HepG2 (cell line): ENCODE measurements at places on chromosomes 16 and 17. TPM values are rescaled to one million over a fixed set of nuclear protein-coding genes. Genes with fewer than 3 reads are reported as not detected.

GRCh38 chr17:76540381-76541300, 797 bp downstream of the PRCD start:
- no peaks in the 10 kb centered on the region for H3K27me3 ChIP-seq
- no peak overlapping the region for H3K4me3 ChIP-seq
- peak; percentile 73 for DNase-seq
- H3K36me3 ChIP-seq = peaks cover 10% of the 10 kb centered on the region; the same call in 2 of the 3 replicates

DNA sequence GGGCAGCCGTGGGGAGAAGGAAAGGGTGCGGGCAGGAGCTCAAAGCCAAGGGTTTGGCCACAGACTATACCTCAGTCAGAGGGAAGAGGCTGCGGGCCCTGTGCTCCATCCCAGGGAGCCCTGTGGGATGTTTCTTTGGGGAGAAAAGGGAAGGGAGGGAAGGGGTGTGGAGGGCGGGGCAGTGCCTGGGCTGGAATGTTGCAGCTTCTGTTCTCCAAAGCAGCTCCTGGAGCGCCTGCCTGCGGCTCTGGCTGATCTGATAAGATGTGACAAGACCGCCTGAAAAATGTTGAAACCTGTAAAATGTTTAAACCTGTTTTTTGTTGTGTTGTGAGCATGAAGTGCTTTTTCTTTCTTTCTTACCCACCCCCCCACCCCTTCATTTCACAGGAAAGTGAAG, 32.8 kb downstream of the WNT3 start:
- no peaks in the 10 kb centered on the region for H3K36me3 ChIP-seq
- H3K27ac ChIP-seq = no peak overlapping the region
- H3K4me1 ChIP-seq = peaks cover 37% of the 10 kb centered on the region
- no peak overlapping the region for H3K4me3 ChIP-seq

DNA sequence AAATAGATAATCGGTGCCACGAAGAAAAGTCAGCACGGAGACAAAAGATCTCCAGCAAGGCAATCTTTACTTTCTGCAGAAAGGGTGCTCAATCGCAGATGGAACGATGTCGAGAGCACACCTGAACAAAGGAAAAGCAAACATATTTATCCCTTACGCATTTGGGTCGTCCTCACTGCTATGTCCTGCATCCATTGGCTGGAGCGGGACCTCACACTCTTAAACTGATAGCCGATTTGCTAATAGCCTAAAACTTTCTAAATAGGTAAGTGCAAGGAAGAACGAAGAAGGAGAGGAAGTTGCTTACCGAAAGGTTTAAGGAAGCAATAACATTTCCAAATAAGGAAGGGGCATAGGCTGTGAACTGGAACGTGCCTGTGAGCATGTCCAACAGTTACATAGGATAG, 1.2 kb upstream of the AKAP10 start:
- no peak overlapping the region for H3K4me3 ChIP-seq
- no peaks in the 10 kb centered on the region for H3K27me3 ChIP-seq
- H3K36me3 ChIP-seq = no peaks in the 10 kb centered on the region; the same call in 1 of the 2 replicates
- H3K27ac ChIP-seq = no peak overlapping the region
- DNase-seq = no peak
- peaks cover 28% of the 10 kb centered on the region for H3K4me1 ChIP-seq

DNA sequence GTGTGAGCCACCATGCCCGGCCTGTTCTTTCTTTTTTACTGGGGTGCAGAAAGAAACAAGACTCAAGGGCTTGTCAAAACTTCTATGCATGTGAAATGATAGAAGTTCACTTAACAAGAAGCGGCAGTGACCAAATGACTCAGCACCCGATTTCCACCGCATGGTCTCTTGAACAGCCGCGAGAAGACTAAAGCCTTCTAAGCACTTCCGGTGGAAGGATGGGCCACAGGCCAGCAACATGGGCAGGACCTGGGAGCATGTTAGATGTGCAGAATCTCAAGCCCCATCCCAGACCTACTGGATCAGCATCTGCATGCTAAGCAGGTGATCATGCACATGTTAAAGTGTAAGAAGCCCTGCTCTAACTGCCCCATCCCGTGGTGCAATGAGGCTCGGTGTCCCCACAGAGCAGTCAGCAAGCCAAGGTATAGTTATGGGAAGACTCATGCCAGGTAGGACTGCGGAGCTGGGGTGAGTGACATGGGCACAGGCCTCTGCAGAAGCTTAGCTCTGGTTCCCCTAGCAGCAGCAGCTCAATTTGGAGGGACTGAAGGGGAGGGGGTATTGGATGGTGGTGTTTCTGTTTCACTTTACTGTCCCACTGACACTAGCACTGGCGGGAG, 88.5 kb upstream of the HNF1B start:
- H3K27me3 ChIP-seq = no peaks in the 10 kb centered on the region
- H3K4me1 ChIP-seq = peaks cover 46% of the 10 kb centered on the region
- H3K27ac ChIP-seq = no peak overlapping the region
- no peak for DNase-seq

KRT32 gene
- total RNA-seq = not detected in 2 replicates

- no peak overlapping the region for H3K4me3 ChIP-seq
- no peak for DNase-seq
- H3K4me1 ChIP-seq = peaks cover 32% of the 10 kb centered on the region
- no peaks in the 10 kb centered on the region for H3K27me3 ChIP-seq
- H3K36me3 ChIP-seq = peaks cover 56% of the 10 kb centered on the region
- H3K27ac ChIP-seq = no peak overlapping the region
Measured at GRCh38 chr16:85796152-85796551, 3.2 kb downstream of the EMC8 start.

DNA sequence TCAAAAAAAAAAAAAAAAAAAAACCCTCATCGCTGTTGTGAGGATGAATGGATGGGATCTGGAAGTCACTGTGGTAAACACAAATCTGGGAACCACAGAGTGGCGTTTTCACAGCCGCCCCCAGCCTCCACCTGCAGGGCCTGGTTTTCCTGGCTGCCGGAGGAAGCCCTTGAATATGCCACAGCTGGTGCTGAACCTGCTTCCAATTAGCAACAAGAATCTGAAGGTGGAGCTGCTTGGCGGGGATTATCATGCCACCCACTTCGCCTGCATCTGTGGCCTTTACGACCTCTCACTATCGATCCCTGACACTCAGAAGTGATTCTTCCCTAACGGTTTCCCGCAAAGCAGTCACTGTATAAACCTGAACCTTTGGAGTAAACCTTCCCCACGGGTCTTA, 16.1 kb downstream of the MRM3 start:
- H3K36me3 ChIP-seq = peaks cover 12% of the 10 kb centered on the region; the same call in 2 of the 3 replicates
- H3K4me1 ChIP-seq = peaks cover 14% of the 10 kb centered on the region
- no peaks in the 10 kb centered on the region for H3K27me3 ChIP-seq
- no peak for DNase-seq
- H3K4me3 ChIP-seq = no peak overlapping the region

ZNF232 gene
- 28.7 and 35.4 TPM in 2 replicates for total RNA-seq

DNA sequence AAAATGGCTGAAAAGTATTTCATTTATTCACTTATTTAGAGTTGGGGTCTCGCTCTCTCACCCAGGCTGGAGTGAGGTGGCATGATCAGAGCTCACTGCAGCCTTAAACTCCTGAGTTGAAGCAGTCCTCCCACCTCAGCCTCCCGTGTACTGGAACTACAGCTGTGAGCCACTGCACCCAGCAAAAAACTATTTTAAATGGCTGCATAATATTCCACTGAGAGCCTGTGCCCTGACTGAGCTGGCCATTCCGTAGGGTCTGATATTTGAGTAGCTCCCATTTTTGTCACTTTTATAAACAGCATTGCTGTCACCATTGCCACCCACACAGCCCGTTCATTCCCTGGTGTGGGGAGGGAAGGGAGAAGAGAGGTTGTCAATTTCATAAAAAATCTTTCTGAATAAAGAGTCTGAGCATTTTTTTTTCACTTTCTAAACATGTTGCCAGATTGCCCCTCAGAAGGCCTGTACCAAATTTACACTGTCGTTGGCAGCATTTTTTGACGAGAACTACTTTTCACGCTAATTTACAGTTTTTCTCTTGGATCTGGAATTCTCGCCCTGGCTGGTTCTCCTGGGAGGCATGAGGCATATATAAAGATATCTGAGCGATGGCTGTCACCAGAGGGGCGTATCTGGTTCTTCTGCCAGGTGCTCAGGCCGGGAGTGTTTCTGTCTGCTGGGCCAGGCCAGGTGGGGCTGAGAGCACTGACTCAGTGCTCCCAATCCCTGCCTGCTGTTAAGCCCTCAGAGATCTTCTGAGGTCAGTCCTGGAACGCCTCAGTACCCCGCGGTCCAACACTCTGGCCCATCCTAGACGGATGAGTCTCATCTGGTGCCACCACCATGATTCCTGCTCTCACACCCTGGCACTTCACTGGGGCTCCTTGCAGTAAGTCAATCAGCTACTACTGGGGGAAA, 7.2 kb upstream of the KIFC3 start:
- H3K27ac ChIP-seq = peak overlapping the region; percentile 63
- no peaks in the 10 kb centered on the region for H3K27me3 ChIP-seq
- no peaks in the 10 kb centered on the region for H3K36me3 ChIP-seq
- no peak overlapping the region for H3K4me3 ChIP-seq

DNA sequence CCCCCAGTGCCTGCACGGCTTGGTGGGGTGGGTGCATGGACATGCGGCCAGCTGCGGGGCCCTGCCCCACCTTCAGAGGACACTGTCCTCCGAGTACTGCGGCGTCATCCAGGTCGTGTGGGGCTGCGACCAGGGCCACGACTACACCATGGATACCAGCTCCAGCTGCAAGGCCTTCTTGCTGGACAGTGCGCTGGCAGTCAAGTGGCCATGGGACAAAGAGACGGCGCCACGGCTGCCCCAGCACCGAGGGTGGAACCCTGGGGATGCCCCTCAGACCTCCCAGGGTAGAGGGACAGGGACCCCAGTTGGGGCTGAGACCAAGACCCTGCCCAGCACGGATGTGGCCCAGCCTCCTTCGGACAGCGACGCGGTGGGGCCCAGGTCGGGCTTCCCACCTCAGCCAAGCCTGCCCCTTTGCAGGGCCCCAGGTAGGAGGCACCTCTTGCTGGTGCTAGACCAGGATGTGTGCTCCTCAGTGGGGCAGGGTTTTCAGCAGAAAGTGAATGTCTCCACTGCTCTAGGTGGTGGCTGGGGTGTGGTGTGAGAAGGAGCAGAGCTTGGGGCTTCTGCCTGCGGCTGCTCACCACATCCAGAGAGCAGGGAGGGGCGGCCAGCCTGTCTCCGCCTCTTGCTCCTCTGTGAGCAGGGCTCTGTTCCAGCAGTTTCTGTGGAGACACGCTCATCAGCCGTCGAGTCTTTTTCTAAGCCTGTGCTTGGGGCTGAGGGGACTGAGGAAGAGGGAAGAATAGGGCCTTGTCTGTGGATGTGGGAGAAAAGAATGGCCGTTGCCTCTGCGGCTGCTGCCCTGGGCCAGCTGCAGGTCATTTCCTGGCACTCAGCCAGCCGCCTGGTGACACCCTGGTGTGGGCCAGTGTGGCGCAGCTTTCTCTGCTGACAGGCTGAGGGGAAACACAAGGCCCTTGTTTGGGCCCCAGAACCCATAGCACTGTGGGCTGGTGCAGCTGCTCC, 2.2 kb downstream of the ZNF276 start:
- H3K27ac ChIP-seq = no peak overlapping the region
- H3K4me1 ChIP-seq = peaks cover 28% of the 10 kb centered on the region

GRCh38 chr17:3531266-3532101, 26.1 kb downstream of the TRPV3 start:
- H3K27ac ChIP-seq = no peak overlapping the region
- H3K36me3 ChIP-seq = no peaks in the 10 kb centered on the region
- no peaks in the 10 kb centered on the region for H3K27me3 ChIP-seq
- H3K4me3 ChIP-seq = no peak overlapping the region
- no peak for DNase-seq

- peak; percentile 85 for DNase-seq
- H3K4me3 ChIP-seq = 0 out of 2 replicates have a peak overlapping the region, but pooled peaks have one; percentile 5
- H3K27me3 ChIP-seq = peaks cover 5% of the 10 kb centered on the region; the same call in 1 of the 3 replicates
- no peak overlapping the region for H3K27ac ChIP-seq
Measured at GRCh38 chr17:39244600-39245570, 19.1 kb upstream of the STAC2 start.

GRCh38 chr17:19724501-19725420, 8.4 kb upstream of the SLC47A2 start:
- no peak for DNase-seq
- no peaks in the 10 kb centered on the region for H3K27me3 ChIP-seq
- peaks cover 54% of the 10 kb centered on the region for H3K4me1 ChIP-seq
- H3K4me3 ChIP-seq = no peak overlapping the region
- no peak overlapping the region for H3K27ac ChIP-seq
- no peaks in the 10 kb centered on the region for H3K36me3 ChIP-seq

DVL2 gene
- total RNA-seq = 27.2 and 38.2 TPM in 2 replicates

DNA sequence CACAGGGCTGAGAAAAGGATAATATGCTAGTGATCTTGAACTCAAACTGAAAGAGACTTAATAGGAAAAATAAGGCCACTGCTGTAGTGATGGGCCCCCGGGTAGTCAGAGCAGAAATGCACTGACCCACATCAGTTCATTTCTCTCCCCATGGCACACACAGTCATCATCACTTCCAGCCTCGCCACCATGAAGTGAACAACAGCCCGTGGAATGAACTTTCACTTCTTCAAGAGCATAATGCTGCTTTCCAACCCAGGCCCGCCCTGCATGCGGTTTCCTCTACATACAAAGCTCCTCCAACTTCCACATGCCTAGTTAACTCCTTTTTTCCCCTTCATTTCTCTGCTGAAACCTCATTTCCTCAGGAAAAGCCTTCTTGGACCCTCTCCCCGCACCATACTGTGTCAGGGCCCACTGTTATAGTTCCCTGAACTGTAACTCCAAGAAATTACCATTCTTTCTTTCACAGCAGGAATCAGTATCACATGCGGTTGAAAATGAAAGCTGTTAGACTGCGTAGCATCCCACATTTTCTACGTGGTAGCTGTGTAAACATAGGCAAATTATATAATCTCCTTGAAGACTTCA, 65.8 kb upstream of the SMIM36 start:
- peak overlapping the region; percentile 40 for H3K4me3 ChIP-seq
- H3K27ac ChIP-seq = no peak overlapping the region
- no peak for DNase-seq

C17orf78 gene
- not detected in 2 replicates for total RNA-seq

- H3K27ac ChIP-seq = no peak overlapping the region
- DNase-seq = no peak
- H3K4me3 ChIP-seq = no peak overlapping the region
- H3K27me3 ChIP-seq = no peaks in the 10 kb centered on the region
- peaks cover 36% of the 10 kb centered on the region for H3K4me1 ChIP-seq
Measured at GRCh38 chr17:78771758-78772382, 10.2 kb downstream of the CYTH1 start.

DNA sequence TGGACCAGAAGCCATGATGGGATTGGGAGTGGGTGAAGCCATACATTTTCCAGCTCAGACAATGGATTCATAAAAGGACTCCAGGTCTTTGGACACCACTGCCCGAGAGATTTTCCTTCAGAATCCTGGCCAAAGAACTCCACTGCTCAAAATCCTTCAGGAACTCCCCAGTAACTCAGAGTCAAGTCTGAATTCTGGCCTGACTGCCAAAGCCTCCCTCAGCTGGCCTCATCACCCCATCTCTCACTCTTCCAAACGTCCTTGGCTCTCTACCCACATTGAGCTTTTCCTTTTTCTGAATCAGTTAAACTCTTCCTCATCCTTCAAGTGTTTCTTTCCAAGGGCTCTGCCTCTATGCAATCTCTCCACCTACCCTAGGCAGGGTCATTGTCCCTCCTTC, 1.2 kb upstream of the SEPTIN1 start:
- peaks cover 34% of the 10 kb centered on the region for H3K4me1 ChIP-seq
- DNase-seq = no peak
- no peak overlapping the region for H3K27ac ChIP-seq
- H3K4me3 ChIP-seq = no peak overlapping the region
- no peaks in the 10 kb centered on the region for H3K36me3 ChIP-seq

GRCh38 chr16:27786923-27787625, 237.1 kb downstream of the KATNIP start:
- DNase-seq = no peak
- peaks cover 1% of the 10 kb centered on the region; the same call in 1 of the 2 replicates for H3K27me3 ChIP-seq
- no peaks in the 10 kb centered on the region for H3K4me1 ChIP-seq
- H3K4me3 ChIP-seq = no peak overlapping the region
- H3K27ac ChIP-seq = no peak overlapping the region

GRCh38 chr16:25108054-25108453, 3.5 kb upstream of the LCMT1 start:
- H3K36me3 ChIP-seq = no peaks in the 10 kb centered on the region
- no peak overlapping the region for H3K4me3 ChIP-seq
- DNase-seq = peak; percentile 59
- H3K4me1 ChIP-seq = peaks cover 45% of the 10 kb centered on the region
- no peaks in the 10 kb centered on the region; the same call in 2 of the 3 replicates for H3K27me3 ChIP-seq
